Fibroblast of skin of scalp (primary cell): ENCODE measurements at places on chromosomes 2 and 18.
A peak's percentile ranks its signal among the peaks of the same experiment; 100 is the strongest.

DNA sequence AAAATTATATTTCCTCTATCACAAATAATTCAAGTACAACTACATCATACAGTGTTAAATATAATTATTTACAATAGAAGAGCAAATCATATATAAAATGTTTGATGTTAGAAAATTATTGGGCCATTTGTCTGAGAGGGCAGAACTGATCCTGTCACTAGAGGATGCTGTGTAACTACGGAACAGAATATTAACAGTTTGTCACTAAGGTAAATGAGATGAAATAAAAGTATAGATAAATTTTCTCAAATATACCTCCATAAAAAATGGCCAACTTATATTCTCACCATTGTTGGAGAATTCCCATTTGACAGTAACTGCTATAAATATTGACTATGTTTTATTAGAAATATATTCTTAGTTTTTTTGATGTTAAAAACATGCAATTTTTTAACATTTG is 1067.4 kb upstream of the DDX18 start:
- DNase-seq, result no peak

GRCh38 chr18:24656551-24657443 is 196.4 kb downstream of the HRH4 start:
- no peak for DNase-seq

DNA sequence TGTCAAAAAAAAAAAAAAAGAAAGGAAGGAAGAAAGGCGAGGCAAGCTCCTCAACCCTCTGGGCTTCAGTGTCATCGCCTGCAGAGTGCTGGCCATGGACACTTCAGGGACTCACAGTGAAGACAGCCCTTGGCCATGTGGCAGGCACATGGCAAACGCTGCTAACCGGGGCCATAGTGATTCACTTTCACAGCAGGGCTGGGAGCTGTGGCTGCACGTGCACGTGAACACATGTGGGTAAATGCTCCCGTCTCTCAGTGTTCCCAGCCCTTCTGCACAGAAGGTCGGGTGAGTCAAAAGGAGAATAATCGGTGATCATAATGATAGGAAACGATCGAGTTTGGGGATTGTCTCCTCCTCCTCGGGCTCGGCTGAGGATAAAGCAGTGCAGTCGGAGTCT is 46.1 kb upstream of the UBE2F start:
- peak; percentile 51 for DNase-seq

GRCh38 chr2:168404764-168405163 is 51.3 kb upstream of the CERS6 start:
- DNase-seq, result no peak

- no peak for DNase-seq
These were observed 77.0 kb downstream of the UPP2 start for GRCh38 chr2:158178646-158179045.

DNA sequence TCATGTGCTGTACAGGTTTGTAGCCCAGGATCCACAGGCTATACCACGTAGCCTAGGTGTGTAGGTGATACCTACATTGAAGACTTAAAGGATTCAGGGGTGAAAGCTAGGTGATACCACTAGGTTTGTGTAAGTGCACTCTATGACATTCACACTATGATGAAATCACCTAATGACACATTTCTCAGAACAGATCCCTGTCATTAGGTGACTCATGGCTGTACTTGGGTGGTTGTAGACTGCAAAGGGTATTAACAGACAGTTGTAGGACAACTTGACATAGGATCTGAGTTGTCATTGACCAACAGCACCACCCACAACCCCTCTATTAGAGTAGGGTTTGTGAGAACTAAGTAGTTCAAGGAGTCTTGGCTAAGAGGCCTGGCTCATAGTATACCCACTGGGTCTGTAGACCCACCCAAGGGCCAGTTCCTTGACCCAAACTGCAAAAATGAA is 27.7 kb upstream of the SMCHD1 start:
- DNase-seq, result no peak

- DNase-seq, result no peak
These were observed 273.4 kb upstream of the TMEFF2 start for GRCh38 chr2:192467953-192468660.

DNA sequence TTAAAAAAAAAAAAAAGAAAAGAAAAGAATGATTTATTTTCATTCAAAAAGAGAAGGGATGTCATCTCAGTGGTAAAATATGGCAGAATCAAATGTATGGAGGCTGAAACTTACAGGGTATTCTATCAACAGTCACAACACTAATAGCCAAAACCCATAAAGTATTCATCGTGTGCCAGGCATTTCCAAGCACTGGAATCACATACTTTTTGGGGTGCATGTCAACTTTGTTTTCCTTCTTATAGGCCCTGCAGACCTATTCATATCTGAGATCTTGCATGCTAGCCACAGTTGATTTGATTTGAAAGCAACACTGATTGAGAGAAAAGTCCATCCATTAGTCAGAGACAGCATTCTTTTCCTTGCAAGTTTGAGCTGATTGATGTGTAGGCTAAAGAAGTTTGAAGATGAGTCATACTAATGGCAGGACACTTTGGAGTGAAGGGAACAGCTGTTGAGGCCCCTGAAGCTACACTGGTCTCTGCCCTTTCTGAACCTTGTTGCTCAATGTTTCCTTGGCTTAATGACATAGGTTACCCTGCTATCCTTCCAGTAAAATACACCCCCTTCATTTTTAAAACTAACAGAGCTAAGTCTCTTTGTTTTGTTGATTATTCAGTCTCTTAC is 22.0 kb downstream of the KATNAL2 start:
- peak; percentile 35 for DNase-seq

- no peak for DNase-seq
These were observed 533.8 kb downstream of the TMEM182 start for GRCh38 chr2:103295591-103295990.

GRCh38 chr2:219297766-219298456 is 11.3 kb downstream of the PTPRN start:
- DNase-seq, result no peak

- DNase-seq, result no peak
These were observed 60.1 kb downstream of the FMNL2 start for GRCh38 chr2:152395103-152395502.

DNA sequence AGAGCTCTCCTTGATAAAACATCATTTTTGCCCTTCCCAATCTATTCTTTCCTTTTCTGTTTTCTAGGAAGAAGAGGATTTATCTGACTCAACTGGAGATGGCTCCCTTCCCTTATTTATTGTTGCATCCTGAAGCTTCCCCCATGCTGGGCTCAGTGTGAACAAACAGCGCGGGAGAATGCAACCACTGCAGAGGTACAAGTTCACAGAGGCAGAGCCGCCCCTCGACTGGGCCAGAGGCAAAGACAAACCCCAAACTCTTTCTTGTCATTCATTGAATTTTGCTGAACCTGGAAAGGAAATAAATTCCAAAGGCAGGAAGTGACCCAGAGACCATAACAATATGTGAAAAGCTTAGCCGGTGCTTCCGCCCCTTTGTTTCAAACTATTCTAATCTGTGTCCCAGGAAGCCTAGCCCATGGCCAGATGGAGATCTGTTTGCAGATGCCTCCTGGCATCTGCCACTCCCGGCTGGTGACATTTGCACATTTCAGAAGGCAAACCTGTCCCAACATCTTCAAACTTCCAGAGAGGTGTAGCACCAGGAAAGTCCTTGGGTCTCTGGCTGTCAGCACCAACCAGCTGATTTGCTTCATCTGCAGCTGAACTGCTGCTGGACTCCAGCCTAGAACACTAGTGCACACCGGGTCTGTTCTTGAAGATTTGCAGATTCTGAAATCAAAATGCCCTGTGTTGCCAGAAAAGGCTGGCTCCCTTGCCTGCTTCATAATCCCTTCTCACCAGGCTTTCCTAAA is 79.4 kb upstream of the MAP4K3 start:
- DNase-seq, result no peak

DNA sequence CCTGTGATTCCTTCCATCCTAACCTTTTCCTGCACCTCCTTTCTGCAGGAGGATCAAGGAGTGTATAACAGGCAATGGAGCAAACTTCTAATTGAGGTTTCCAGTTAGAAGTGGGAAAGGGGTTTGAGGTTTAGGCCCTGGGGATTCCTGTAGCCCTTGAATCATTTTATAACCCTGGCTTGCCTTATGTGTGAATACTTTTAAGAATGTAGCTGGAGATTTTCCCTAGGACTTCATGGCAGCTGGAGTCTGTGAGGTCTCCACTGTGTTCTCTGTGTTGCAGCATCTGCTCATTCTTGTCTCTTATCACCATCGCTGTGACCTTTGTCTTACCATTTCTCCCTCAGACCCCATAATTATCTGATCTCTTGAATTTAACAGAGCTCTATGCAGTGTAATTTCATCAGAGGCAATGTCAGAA is 370.2 kb upstream of the SLC14A2 start:
- DNase-seq, result peak; percentile 62

GRCh38 chr18:59918320-59918755 is 18.5 kb downstream of the PMAIP1 start:
- DNase-seq, result no peak

GRCh38 chr2:10960606-10961489 is 49.1 kb downstream of the KCNF1 start:
- no peak for DNase-seq

DNA sequence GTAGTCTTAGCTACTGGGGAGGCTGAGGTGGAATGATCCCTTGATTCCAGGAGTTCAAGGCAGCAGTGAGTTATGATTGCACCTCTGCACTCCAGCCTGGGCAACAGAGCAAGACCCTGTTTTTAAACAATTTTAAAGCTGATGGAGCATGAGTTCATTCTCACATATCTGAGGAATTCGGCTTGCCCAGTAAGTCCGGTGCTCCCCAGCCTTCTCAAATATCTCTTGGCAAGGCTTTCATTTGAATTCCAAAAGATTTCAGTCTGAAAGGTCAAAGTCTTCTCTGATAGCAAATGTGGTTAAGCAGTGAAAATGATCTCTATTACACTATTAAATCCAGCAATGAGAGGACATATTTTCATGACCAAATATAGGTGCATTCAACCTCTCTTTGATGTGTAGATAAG is 27.9 kb downstream of the PIEZO2 start:
- peak; percentile 63 for DNase-seq

DNA sequence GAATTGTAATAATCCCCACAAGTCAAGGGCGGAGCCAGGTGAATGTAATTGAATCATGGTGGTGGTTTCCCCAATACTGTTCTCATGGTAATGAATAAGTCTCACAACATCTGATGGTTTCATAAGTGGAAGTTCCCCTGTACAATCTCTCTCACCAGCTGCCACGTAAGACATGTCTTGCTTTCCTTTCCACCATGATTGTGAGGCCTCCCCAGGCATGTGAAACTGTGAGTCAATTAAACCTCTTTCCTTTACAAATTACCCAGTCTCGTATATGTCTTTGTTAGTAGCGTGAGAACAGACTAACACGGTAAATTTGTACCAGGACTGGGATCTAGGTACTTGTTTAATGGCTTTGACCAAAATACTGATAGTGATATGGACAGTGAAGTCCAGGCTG is 744.3 kb upstream of the REG3G start:
- DNase-seq, result no peak

DNA sequence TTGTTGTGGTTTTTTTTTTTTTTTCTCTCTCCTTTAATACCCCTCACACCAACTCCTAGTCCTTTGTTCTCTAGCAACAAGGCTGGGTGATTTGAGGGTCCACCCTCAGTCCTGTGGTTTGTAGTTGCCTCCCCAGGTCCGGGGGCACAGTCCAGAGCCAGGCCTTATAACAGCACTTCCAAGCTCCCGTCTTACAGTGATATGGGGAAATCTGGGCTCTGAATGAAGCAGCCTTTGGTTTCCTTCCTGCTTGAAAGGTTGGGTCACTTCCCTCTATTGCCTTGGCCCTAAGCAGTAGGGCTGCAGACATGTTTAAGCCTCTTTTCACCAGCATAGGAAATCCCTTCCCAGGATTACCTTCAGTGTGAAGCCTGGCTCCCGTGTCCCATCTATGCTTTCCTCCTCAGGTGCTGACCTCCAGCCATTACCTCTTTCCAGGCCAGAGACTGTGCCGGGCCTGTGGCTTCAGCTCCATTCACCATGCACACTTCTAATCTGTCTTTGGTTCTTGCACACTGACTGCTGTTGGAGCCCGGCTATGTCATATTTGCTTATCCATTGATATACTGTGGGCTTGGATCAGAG is 21.2 kb upstream of the NTSR2 start:
- DNase-seq, result no peak

DNA sequence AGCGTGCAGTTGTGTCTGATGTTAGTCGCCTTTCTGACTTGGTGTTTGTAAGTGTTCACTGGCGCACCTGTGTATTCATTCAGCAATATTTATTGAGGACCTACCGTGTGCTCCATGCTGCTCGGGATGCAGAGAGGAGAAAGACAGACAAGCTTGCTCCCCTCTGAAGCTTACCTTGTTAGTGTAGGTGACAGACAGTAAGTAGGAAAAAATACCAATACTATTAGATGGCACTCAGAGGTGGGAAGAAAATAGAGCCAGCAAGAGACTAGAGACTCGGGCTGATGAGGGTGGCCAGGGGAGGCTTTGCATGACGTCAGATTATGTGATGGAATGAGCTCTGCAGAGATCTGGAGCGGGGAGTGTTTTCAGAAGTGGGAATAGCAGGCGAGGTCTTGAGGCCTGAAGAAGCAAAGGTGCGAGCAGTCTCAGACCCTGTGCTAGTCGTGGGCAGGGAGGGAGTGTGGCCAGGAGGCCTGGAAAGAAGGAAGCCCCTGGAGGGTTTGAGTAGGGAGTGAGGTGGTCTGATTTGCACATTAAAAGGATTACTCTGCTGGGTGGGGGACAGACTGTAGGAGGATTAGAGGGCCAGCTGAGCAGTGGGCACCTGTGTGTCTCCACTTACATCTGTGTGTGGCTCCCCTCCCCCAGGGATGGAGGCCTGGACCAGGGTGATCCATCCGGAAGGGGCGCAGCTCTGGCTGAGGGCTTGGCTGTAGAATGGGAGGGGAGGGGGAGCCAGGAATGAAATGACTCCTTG is 11.8 kb downstream of the MTCL1 start:
- DNase-seq, result no peak

- DNase-seq, result no peak
These were observed 1.9 kb downstream of the PIEZO2 start for GRCh38 chr18:11147371-11147951.

- DNase-seq, result peak; percentile 43
These were observed 9.7 kb downstream of the CYBRD1 start for GRCh38 chr2:171531836-171532450.

- peak; percentile 78 for DNase-seq
These were observed 420.2 kb upstream of the CHST9 start for GRCh38 chr18:27605107-27605834.

- DNase-seq, result no peak
These were observed 273.4 kb downstream of the EIPR1 start for GRCh38 chr2:3104261-3104660.

- no peak for DNase-seq
These were observed 861.1 kb downstream of the CNTNAP5 start for GRCh38 chr2:124886216-124886615.

- no peak for DNase-seq
These were observed 46.2 kb upstream of the ACVR1 start for GRCh38 chr2:157922336-157922735.

- no peak for DNase-seq
These were observed 39.0 kb downstream of the TGFA start for GRCh38 chr2:70514612-70515055.

- DNase-seq, result no peak
These were observed 158.6 kb upstream of the HS6ST1 start for GRCh38 chr2:128477026-128477820.

DNA sequence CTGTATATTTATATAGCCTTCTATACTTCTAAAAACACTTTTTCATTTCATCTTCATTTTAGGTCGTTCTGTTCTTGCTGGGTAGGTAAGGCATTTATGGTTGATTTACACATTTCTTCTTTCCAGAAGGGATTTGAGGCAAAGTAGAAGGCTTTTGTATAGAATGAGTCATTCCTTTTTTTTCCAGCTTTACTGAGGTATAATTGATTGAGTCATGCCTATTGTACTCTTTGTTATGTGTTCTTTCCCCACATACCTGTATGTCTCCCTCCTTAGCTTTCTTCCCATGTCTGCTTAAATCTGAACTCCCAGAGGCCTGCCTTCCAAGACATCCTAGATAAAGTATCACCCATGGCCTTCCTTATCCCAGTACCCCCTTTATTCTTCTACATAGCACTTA is 4.8 kb upstream of the CDC42EP3 start:
- DNase-seq, result no peak
